Fibroblast of pulmonary artery (primary cell): ENCODE measurements at places on chromosomes 16 and 17.

DNA sequence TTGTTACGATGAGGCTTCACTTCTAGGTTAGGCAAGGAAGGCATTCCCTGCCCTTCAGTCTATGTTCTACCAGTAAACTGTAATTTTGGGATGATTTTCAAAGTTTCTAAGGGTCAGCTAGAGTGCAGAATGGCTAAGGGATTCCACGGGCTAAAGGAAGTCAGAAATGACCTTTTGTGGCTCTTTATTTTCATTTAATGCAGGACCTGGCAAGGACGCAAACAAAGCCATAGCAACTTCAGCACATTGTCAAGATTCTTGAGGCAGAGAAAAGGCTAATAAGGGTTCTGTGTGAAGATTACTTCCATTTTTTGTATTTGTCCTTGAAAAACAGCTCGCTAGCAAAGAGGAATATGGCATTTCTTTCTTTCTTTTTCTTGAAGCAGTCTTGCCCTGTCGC is 76.6 kb downstream of the STX8 start:
- DNase-seq: no peak

DNA sequence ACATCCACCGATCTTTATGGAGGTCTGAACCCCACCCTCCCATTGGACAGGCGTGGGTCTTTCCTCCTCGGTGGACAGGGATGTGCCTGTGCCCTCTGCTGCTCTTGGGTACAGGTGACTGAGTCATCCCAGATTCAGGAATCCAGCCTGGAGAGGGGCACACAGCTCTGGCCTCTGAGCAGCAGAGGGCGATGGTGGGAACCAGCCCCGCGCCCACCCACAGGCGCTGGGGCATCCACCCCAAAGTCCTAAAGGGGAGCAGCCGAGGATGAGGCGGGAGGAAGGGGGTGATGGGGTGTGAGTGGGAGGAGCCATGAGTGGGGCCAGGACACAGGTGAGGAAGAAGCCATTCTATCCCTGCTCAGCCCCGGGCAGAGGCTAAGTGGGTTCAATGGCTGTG is 35.0 kb downstream of the ENGASE start:
- no peak for DNase-seq

DNA sequence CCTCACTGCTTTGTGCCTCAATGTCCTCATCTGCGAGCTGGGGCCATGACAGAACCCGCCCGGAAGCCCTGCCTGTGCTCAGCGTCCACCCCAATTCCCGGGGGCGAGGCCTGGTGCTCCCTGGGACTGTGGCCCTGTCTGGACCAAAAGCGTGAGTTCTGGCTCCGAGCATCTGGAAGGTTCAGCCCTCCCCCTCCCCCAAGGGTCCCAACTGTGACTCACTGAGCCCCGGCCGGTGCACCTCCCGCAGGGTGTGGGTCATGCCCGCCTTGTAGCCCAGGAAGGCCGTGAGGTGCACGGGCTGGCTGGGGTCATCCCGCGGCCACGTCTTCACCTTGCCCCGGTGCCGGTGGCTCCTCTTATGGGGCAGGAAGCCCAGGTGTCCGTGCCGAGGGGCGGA is 755 bp downstream of the RPL3L start:
- DNase-seq: no peak

DNA sequence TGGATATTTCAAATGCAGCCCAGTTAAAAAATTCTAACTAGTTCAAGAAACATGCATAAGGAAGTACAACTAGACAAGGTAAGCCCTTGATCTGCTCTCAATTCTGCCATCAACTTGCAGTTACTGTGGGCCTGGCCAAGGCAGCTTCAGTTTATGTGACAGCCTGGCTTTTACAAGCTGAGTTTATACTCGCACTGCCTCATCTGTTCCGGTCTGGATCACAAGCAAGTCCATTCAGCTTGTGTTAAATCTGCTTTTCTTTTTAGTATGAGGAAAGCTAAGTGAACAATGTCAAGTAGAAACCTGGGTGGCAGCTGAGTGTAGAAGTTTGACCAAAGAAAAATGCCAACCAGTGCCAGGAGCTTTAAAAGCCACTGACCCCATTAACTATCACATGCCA is 76.6 kb upstream of the CORO6 start:
- DNase-seq: no peak

GRCh38 chr17:76547183-76547641 is 7.4 kb downstream of the PRCD start:
- DNase-seq: peak; percentile 85

DNA sequence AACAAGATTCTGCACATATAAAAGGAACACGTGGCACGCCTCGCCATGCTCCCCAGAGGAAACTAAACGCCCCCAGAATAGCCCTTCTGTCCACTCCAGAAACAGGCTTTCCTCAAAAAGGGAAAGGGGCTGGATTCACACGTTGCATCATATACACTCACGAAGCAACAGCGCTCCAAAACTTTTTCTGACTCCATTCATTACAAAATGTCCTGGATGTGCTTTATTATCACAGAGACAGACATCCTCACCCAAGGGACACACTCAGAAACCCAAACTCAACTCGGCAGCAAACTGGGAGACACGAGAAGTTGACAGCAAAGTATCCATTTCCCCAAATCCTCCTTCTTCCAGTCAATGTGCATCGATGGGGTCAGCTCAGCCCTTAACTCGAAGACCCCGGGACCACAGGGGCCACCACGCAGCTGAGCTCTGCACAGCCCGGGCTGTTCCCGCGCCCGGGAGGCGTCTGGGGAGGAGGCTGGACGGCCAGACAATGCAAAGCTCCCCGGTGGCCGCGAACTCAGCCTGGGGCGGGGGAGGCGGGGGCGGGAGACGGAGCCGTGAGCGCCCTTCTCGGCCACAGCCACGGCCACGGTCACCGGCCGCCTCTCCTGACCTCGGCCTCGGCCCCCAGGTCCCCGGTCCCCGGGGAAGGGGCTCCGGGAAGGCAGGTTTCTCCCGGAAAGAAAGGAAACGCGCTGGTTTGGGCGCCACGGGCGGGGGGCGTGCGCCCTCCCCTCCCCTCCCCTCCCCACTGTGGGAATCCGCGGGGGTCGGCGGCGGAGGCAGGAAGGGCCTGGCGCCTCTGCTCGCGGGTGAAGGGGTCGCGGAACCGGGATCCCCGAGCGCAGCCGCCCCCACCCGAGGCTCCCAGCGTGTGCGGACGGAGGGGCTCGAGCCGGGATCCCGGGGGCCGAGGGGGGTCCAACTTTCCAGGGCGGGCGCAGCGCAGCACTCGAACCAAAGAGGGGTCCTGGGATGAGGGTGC is 1.2 kb downstream of the NXN start:
- no peak for DNase-seq

DNA sequence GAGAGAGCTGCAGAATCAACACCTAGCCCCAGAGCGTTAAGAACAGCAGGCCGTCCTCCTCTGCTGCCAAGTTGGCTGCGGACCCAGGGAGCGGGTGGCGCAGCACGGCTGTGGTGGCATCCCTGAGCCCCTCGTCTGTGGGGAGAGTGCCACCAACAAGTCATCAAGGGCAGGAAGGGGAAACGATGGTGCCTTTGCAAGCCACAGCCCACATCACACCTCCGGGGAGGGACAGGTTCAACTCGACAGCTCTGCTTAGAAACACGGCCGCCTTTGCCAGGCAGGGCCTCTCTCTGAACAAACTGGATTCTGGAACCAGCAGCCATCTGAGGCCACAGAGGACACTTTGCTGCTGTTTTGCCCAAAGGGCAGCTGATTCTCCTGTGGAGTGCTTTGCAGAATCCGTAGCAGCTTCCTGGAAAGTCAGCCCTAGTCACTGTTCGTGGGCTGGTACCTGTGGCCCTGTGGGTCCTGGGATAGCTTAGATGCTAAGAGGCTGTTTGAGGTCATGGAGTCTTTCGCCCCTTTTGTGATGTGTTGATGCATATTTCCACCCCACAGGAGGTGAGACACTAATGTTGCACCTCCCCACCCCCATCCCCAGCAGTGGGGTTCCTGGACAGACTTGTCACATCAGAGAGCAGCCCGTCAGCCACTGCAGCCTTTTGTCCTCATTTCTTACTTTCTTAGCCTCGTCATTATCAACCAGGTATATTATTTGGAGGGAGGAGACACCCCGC is 270.6 kb downstream of the CPPED1 start:
- no peak for DNase-seq

DNA sequence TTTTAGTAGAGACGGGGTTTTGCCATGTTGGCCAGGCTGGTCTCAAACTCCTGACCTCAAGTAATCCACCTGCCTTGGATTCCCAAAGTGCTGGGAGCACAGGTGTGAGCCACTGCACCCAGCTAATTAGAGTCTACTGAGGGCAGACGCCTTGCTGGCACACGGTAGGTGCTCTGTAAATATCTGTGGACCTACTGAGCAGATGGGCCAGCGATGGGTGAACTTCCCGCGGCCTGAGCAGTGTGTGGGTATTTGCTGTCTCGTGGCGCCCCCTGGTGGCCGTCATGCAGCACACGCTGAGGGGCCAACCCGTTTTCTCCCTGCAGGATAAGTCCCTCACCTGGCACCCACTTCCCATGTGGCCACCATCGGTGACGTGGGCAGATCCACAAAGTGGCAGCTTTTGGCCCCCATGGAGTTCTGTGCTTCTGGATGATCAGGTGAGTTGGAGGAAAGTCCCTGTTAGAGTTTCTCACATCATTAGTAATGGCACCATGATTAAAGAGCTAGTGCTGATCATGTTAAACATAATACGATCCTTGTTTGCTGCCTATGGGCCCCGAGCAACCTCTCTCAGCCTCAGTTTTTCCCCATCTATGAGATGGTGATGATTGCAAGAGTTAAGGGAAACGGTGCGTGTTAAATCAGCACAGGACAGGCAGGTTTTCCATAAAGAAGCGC is 40.7 kb downstream of the ZDHHC7 start:
- peak; percentile 78 for DNase-seq

DNA sequence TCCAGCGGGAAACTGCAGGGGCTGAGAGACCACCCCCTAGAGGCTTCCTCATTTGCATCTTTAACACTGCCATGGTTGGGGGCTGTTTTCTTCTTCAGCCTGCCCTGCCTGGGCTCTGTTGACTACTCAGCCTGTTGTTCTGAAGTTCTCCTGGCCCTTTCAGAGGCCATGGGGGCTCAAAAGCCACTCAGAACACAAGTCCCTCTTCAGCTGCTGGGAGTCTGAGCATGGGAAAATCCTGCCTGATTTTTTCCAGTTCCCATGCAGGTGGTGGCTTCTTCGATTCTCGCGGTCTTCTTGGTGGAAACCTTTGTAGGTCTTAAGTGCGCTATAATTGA is 36.3 kb downstream of the PLCG2 start:
- no peak for DNase-seq

DNA sequence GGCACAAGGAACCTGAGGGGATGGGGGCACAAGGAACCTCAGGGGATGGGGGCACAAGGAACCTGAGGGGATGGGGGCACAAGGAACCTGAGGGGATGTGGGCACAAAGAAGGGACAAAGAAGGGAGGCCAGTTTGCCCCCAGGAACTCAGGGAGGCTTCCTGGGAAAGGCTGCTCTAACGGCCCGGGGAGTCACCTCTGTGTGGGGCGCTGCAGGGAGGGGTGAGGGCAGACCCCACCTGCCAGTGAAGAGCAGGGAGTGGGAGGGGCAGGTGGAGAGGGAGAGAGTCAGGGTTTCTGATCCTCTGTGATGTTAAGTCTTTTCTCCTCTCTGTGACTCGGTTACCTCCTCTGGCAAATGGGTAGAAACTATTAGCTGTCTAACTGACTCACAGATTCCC is 57.7 kb downstream of the TIMM22 start:
- no peak for DNase-seq

DNA sequence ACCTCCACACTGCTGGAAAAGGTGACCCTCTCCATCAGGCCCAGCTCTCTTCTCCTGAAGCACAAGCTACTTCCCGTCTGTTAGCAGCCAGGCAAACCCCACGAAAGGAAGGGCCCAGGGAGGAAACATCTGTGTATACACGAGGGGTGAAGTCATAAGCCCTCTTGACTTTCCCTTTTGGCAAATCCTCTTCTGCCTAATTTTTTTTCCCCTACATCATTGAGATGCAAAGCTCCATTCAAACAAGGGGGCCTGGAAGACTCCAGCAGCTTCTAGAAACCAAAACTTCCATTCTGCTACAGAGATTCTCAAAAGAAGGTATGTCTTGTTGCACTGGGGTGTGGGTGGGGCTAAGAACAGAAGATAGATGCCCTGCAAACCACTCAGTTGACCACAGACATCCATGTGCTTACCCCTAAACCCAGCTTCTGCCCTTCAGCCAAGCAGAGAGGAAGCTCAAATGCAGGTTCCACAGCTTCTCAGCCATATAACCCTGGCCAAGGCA is 145.6 kb upstream of the RCVRN start:
- DNase-seq: peak; percentile 22

- DNase-seq: no peak
Observed at GRCh38 chr17:18896146-18896545, 38.2 kb downstream of the PRPSAP2 start.

DNA sequence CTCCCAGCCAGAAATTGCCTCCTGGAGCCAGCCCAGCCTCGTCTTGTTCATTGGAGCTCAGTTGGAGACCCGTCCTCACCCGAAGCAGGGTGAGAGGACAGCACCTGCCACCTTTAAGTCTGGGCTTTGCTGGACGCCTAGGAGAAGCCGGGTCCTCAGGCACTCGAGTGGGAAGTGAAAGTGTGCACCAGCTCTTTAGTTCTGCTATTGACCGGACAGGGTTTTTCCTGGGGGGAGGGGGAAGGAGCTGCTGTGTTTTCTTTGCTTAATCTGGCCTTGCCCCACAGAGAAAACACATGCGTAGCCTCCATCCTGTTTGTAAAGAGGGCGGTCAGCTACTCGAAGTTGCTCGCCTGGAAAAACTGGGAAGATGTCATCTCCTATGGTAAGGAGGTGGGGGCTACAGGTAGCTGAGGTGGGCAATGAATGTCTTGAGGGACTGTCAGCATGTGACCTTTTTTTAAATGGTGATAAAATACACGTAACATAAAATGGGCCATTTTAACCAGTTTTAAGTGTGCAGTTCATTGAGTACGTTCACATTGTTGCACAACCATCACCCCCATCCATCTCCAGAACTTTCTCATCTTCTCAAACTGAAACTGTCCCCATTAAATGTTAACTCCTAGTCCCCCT is 34.4 kb downstream of the CMIP start:
- DNase-seq: no peak

- no peak for DNase-seq
Observed at GRCh38 chr16:12271006-12271405, 294.5 kb downstream of the SNX29 start.

DNA sequence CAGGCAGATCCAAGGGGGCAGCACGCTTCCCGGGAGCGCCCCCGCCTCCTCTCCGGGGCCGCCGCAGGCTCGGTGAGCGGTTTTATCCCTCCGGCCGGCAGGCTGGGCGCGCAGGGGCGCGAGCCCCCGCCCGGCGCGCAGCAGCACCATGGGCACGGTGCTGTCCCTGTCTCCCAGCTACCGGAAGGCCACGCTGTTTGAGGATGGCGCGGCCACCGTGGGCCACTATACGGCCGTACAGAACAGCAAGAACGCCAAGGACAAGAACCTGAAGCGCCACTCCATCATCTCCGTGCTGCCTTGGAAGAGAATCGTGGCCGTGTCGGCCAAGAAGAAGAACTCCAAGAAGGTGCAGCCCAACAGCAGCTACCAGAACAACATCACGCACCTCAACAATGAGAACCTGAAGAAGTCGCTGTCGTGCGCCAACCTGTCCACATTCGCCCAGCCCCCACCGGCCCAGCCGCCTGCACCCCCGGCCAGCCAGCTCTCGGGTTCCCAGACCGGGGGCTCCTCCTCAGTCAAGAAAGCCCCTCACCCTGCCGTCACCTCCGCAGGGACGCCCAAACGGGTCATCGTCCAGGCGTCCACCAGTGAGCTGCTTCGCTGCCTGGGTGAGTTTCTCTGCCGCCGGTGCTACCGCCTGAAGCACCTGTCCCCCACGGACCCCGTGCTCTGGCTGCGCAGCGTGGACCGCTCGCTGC is 832 bp downstream of the CDK5R1 start:
- no peak for DNase-seq

- DNase-seq: peak; percentile 68
Observed at GRCh38 chr17:11935734-11936406, 61.4 kb downstream of the ZNF18 start.
